Lower leg skin (tissue), 4 donors: ENCODE measurements at places on chromosomes 2 and 18. TPM values are rescaled to one million over a fixed set of nuclear protein-coding genes. Genes with fewer than 3 reads are reported as not detected.
A peak's percentile ranks its signal among the peaks of the same experiment; 100 is the strongest.

The PTPRN gene
- 0.23 TPM for total RNA-seq

The CYP27C1 gene
- 2.9 TPM for total RNA-seq

The REG3A gene
- total RNA-seq: not detected

DNA sequence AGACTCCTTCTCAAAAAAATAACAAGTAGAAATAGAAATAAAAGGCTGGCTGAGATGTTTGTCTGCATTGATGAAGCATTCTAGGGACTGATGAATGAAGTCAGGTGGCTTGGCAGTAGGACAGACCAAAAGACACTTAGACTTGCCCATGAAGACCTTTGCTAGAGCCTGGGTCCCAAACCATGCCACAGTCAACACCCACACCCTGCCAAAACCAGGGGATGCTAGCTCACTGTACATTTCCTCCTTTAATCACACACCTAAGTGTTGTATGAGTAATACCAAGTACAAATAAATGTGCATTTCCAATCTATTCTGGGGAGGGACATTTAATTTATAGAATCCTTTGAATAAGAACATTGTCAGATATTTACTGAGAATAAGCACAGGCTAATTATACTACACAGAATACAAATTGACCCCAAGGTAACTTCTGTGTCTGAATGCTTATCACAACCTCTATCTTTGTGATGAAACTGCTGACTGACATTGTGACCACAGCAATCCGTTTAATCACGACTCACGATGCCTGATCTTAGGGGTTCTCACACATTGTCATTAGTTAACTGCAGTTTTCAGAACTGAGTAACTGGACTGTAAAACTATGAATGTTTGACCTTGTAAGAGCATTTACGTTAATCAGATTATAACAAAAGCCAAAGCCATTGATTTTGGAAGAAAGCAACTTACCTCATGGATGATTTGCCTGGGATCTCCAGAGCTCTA, 10.5 kb upstream of the NOL10 start:
- peak; percentile 57 for DNase-seq

The SPDYA gene
- total RNA-seq: 0.95 TPM

The ADGRF3 gene
- total RNA-seq: not detected

DNA sequence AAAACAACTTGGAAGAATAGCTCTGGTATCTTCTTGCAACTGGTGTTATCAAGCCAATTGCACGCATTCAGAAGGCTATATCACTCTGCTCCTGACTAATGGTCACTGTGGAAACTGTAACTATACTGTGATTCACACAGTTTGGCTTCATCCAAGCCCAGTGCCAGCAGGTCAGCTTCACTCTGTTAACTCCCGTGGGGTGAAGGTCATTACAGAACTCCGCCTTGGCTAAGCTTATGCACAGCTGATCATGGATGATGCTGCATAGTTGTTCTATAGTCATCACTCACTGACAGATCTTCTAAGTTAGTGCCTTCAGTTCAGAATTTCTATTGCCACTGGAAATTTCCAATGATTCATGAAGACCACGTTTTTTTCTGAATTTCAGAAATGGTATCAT, 497.2 kb upstream of the NETO1 start:
- DNase-seq: no peak

The IL36G gene
- total RNA-seq: 19.1 TPM

DNA sequence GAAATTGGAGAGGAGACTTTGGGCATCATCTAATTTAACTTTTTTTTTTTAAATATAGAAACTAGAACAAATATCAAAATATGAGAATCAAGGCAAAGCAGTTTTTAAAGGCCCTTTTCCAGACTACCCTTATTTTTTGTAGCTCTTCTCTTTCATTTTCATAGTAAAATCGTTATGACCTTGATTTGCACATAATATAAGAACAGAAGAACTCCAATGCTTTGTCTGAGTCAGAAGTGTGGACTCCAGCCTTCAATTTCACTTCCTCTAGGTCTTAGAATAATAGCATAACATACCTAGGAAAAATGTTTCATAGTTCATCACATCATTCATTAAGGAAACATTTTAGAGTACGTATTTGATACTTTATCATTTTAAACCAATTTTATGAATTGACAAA, 74.4 kb downstream of the ANKRD12 start:
- no peak for DNase-seq

DNA sequence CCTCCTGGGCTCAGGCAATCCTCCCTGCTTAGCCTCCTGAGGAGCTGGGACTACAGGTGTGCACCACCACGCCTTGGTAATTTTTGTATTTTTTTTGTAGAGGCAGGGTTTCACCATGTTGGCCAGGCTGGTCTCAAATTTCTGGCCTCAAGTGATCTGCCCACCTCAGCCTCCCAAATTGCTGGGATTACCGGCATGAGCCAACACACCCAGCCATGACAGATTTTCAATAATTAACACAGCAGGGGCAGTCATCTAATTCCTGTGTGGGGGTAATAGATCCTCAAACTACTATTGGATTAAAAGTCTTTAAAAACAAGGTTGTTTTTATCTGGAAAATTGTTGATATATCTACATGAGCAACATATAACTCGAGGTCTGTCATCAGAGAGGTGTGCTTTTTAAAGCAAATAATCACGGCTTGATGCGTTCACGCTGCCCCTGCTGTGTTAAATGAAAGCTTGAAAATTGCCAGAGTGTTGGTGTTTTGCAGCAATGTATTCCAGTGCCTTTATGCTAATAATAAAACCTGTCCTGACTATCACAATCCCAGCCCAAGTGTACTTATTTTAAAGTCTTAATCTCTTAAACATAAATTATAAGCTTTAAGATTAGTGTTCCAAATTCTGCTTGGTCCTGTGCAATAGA, 35.6 kb upstream of the ASB1 start:
- DNase-seq: no peak

DNA sequence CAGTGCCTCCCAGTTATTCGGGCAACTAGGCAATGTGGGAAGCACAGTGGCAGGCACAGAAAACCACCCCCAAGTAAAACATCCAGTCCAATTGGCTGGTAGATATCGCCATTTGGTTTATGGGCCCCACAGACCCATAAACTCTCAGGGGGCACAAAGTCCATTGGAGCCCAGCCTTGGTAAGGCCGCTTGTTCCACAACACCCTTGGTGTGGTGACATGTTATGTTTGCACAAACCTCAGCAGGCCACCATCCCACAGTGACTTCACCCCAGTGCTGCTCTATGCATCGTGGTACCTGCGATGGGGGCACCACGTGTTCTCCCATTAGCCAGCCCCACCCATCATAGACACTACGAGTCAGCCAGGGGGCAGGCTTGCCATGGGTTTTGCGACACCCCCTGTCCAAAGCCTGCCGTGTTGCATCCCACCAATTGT, 18.5 kb downstream of the PHOSPHO2 start:
- DNase-seq: no peak

- no peak for DNase-seq
Observed at GRCh38 chr2:132468821-132469675, 52.4 kb downstream of the GPR39 start.

GRCh38 chr2:51620796-51621195, 588.9 kb upstream of the NRXN1 start:
- DNase-seq: no peak
